ENCODE measurements at places on chromosomes 16 and 17.
A peak's percentile ranks its signal among the peaks of the same experiment; 100 is the strongest.

GRCh38 chr17:36474571-36474970, 11.9 kb upstream of the ZNHIT3 start:
- no peak for DNase-seq

- no peak for DNase-seq
Observed at GRCh38 chr17:27919079-27919478, 25.9 kb upstream of the LYRM9 start.

DNA sequence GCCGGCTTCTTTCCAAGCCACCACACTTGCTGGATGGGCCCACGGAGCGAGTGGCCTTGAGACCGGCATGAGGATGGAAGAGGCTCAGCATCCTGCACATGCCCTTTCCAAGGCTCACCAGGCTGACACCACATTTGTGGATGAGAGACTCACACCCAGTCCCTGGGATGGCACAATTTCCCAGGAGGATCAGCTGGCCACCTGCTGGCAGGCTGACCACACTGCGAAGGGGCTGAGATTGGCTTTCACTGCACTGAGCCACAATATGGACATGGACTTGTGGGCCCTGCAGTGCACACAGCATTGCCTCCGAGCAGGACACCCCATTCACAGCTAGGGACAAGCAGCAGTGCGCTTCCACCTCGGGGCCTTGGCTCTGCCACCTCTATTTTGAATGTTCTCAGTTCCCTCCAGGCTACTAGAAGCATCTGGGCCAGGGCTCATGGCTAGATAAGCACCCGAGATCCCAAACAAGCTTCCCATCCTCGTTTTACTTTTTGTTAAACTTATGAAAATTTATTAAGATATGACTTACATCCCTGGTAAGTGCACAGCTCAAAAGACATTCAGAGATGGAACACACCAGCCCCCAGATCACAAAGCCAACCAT, 25.3 kb upstream of the KSR1 start:
- peak; percentile 8 for DNase-seq

DNA sequence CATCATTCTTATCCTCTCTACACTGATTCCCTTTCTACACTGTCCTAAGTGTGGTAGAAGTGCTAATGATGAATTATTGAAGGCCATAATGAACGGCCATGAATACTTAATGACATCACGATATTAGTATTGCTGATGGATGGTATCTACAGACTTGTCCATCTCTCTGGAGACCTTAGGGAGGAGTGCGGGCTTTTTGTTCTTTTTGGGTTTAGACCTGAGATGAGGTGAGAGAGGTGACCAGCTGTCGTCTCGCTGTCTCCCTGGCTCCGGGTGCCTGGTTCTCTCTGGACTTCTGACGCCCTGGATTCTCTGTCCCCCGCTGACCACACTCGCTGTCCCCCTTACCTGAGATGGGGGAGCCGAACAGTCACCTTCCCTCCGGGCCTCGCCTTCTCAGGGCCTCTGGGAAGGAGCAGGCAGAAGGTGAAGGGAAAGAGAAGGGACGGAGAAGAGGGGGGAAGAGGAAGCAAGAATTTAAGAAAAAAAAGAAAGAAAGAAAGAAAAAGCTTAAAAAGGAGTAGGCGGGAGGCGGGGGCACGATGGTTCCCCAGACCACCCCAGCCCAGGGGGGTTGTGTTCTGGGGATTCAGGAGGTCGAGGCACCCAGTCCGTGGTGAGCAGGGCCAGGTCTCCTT, 17.1 kb downstream of the SGCA start:
- no peak for DNase-seq

DNA sequence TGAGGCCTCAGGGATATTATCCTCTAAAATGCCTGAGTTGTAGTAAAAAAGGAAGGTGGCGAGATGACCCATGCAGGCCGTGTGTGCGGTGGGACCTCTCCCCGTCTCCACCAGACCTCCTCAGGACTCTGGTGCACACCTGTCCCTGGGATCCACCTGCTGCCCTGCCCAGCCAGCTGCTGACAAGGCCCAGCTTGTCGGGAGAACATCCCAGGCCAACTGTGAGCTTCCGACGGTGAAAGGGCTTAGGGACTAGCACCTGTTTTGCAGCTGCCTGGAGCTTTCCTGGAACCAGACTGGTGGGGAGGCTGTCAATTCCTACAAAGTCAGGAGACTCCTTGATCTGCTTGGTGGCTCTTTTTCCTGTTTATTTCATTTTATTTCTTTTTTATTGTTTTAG, 11.6 kb downstream of the IL34 start:
- no peak for DNase-seq

- DNase-seq: no peak
Observed at GRCh38 chr17:31404028-31404949, 12.8 kb downstream of the RAB11FIP4 start.

GRCh38 chr16:84321932-84322331, 27.3 kb downstream of the WFDC1 start:
- DNase-seq: no peak

DNA sequence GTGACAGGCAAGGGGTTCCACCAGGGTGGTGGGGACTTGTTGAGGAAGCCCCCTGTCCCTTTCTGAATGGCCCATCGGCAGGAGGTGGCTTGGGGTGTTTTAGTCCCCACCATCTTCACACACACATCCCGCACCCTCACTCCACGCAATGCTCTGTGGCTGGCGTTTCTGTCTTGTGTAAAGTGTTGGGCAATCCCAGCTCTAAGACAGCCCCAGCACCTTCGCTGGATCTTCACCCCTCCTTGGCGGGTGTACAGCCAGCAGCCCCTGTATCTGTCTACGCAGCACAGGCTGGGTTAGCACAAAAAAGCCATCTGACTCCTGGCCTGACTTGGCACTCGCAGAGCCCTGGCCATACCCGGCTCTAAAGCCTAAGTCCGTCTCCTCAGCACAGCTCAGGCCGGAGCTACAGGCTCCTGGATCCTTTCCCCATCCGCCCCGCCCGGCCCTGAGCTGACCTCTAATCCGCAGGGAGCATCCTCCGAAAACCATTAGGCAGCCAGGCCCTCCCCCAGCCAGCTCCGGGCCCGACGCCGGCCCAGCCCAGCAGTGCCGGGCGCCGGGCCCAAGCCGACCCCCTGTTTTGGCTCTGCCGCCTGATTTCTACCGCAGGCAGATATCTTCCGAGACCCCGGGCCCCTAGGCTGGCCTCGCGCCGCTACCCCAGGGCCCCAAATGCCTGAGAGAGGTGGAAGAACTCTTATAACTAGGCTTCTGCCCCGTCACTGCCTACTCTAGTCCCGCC, 42.4 kb upstream of the TAC4 start:
- DNase-seq: no peak

GRCh38 chr16:72902206-72902605, 145.7 kb downstream of the ZFHX3 start:
- DNase-seq: no peak

DNA sequence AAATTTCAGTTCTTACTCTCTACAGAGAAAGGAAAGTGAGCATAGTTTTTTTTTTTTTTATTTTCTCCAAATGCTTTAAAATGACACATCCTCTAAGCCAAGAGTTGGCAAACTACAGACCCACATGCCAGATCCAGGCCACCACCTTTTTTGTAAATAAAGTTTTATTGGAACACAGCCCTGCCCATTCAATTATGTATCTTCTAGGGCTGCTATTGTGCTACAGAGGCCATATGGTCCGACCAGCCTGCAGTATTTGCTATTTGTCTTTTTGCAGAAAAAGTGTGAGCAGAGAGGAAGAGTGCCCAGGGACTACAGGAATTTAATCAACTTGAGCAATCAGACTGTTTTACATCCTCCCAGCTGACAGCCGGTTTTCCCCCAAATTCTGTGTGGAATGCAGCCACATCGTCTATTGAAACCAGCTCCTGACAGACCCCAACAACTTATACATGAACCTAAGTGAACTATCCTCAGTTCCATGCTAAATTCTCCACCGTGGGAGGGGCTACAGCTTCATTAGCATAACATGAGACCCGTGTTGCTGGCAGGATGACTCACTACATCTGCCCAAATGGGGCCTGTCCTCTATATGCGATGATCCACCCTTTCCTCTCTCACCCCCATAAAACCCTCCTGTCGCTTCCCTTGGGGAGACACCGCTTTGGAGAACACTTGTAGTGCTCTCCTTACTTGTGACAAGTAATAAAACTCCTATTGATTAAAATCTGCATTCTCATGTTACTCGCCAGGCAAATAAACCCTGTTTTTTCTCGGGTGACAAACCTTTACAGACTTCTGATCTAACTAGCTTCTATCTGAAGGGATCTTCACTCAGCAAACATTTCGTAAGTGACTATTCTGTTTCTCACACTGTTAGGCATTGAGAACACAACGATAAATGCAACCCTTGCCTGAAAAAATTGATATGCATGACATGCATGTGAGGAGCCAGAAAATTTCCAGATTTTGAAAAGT, 149.4 kb upstream of the HS3ST3A1 start:
- DNase-seq: no peak

- DNase-seq: no peak
Observed at GRCh38 chr16:12341966-12342365, 365.4 kb downstream of the SNX29 start.

GRCh38 chr17:54085020-54085419, 262.3 kb downstream of the KIF2B start:
- no peak for DNase-seq

DNA sequence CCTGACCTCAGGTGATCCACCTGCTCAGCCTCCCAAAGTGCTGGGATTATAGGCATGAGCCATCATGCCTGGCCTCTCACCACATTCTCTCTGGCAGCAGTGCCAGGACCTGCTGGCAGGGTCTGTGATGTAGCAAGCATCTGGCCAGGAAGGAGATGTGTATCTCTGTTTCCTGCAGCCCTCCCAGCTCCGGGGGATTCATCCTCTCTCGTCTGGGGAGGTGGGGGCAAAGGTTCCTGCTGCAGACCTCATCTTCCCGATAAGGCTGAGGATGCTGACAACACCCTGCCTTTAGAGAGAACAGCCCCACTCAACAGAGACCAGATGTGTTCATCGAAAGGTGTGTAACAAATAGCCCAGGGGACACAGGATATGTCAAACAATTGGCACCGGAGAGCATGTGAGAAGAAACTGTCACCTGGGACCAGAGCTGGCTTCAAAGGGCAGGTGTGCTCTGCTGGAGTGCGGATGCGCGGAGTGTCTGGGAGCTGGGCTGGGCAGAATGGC, 54.8 kb upstream of the SEC14L1 start:
- DNase-seq: no peak

GRCh38 chr16:53545433-53545832, 42.4 kb upstream of the AKTIP start:
- no peak for DNase-seq

DNA sequence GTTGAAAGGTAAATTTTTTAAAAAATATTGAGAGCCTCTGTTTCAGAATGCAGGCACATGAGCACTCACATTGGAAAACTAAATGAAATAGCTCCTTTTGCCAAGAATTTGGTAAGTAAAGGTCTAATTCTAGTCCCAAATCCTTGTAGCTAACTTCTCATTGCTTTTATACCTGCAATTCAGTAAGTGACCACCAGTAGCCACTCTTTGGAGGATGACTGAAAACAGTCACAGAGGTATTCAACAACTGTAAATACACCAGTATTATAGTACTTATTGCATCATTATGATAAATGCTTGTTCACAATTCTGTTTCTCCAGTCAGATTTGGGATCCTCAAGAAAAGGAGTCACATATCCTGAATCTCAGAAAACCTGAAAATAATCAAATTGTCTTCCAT, 562.4 kb upstream of the CDH11 start:
- DNase-seq: no peak

DNA sequence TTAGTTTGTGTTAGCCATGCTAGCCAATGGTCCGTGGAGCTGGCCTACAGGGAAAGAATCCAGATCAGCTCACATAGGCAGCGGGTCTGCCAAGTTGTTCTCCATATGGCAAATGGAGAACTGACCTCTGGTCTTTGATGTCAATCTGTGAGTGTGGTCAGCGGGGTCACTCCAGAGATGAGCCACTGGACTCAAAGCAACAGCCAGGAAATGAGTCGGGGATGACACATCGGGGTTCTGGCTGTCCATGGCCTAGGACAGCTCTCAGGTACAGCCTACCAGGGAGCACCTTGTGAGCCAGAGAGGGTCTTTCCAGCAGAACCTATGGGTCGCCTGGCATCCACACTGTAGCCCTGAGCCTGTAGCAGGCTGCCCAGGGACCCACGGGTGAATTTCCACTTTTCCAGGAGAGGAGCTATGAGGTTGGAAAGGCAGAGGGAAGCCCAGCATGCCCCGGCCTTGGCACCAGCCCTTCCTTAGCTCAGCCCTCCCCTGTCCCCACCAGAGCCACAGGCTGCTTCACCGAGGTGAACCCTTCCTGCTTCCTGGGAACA, 203.0 kb upstream of the TNRC6C start:
- no peak for DNase-seq

GRCh38 chr16:86015606-86016005, 116.6 kb downstream of the IRF8 start:
- no peak for DNase-seq

- no peak for DNase-seq
Observed at GRCh38 chr17:77649717-77650211, 308.7 kb upstream of the TNRC6C start.

DNA sequence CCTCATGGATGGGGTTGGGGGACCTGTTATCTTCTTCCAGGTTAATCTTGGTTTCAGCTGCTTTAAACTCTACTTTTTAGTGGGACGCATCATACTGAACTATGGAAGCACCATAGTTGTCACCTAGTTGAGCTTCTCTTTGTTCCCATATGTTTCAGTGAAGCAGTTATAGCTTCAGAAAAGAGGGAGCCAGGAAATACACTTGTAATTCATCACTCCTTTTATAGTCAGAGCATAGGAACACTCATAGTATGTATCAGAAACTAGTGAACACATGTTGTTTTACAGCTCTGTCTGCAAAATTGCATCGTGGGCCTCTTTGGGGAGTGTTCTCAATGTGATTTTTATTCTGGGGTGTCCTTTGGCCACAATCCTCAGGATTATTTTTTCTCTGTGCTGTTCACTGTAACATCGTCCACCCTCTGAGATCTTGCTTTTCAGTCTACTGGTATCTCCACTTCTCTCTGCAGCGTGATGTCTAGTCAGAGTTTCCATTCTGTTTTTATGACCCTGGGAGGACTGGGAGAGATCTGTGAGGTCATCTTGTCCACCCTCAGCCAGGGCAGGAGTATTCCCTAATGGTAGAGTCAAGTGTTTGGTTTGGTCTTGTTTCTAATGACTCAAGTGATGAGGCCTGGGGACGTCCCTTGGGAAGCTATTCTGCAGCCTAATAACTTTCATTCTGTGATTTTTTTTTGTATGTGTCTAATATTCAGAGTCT, 585.4 kb downstream of the WWOX start:
- no peak for DNase-seq

DNA sequence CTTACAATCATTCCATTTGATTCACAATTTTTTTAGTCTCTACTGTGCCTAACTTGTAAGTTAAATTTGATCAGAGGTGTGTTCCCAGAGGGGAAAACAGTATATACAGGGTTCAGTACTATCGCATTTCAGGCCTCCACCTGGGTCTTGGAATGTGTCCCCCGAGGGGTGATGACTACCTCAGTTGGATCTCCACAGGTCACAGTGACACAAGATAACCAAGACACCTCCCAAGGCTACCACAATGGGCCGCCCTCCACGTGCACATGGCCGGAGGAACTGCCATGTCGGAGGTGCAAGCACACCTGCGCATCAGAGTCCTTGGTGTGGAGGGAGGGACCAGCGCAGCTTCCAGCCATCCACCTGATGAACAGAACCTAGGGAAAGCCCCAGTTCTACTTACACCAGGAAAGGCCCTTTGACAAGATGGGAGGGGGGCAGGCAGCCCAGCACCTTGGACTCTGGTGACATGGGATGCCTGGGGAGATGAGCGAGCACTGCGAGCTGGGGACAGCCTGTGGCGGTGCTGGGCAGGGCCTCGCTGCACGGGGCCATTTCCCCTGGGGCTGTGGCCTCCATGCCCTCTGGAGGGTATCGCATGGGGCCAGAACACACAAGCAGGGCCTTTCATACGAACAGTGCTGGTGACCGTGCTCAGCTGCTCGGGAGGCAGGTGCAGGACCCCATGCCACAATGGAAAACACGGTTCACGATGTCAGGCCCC, 33.9 kb downstream of the PDIA2 start:
- no peak for DNase-seq

Measured in substantia nigra (tissue), 51 donors.